Stimulated activated CD8-positive, alpha-beta memory T cell treated with anti-CD3 and anti-CD28 coated beads, Interleukin-2, amount 100 ng/mL, for 48 hours (primary cell): ENCODE measurements at places on chromosomes 1 and 21.

GRCh38 chr1:14508613-14509012 lies 89.9 kb upstream of the KAZN start:
- no peak for DNase-seq

DNA sequence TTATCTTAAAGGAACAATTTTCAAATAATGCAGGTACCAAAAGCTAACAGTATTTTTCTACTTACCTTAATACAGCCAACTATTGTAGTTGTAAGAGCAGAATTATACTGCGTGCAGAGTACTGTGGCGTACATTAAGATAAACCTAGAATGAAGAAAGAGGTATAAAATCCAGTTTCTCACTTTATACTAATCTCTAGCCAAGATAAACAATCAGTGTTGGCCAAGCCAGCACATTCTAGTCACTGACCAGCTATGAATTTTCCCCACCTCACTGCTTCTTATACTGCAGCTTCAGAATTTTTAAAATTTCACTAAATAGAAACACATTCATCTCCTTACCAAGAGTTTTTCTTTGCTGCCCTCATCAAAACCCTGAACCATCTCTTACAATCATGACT lies 33.6 kb downstream of the SLC35D1 start:
- no peak for DNase-seq

DNA sequence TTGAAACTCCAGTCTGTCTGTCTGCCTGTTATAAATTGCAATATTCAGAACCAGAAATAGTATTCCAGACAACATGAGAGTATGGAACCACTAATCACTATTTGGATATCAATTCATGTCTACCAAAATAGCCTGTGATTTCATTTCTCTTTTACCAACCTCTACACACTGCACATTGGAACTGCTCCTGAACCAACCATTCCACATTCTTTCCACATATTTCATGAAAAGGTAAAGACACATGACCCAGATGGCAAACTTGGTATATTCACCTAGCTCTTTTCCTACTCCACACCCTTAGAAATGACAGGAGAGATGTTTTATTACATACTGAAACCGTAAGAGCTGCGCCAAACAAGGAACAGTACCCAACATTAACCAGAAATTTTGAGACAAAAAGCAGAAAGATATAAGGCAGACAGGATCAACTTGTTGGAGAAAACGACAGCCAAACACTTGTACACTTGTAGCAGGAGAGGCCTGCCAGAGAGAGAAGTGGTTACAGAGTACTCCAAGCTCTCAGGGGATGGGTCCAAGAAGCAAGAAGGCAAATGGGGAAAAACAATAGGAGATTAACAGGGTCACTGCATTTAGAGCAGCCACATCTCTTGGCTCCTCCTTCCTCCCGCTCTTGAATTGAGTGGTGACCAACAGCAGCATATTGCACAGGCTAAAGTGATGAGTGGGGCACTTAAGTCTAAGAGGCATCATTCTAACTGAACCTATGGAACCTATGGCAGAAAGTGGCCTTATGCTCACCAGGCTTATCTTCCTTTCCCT lies 148.7 kb downstream of the SETD4 start:
- no peak for DNase-seq

DNA sequence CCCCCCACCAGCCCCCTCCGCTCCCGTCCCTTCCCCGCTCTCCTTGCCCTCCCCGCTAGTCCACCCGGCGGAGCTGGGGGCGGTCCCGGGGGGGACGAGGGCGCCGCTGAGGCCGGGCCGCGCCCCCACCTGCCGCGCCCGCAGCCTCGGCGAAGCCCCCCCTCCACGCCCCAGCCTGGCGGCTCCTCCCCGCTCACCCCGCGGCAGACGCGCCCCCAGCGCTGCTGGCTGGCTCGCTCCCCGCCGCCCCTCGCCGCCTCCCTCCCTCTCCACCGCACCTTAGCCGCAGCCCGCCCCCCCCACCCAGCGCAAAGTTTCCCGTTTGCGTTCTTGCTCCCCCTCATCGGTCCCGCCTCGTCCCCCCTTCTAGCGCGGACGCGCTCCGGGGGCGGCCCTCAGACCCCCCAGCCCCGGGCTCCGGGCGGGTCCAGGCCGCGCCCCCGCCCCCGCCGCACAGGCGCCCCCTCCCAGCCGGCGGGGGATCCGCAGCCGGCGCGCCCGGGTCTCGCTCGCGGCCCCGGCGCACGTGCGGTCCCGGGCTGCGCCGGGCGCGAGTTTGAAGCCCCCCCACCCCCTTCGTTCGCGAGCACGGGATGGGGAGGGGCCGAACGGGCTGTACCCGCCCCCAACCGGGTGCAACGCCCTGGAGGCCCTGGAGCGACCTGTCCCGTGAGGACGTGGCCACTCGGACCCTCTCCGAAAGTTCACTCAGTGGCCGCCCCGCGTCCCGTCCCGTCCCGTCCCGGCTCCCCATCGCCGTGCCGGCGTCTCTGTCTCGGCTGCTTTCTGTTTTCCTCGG lies 623 bp downstream of the PTPRF start:
- DNase-seq = no peak

GRCh38 chr1:147486876-147487656 lies 54.2 kb upstream of the BCL9 start:
- no peak for DNase-seq

- no peak for DNase-seq
Observed at GRCh38 chr1:43511394-43511793, 19.3 kb upstream of the PTPRF start.

DNA sequence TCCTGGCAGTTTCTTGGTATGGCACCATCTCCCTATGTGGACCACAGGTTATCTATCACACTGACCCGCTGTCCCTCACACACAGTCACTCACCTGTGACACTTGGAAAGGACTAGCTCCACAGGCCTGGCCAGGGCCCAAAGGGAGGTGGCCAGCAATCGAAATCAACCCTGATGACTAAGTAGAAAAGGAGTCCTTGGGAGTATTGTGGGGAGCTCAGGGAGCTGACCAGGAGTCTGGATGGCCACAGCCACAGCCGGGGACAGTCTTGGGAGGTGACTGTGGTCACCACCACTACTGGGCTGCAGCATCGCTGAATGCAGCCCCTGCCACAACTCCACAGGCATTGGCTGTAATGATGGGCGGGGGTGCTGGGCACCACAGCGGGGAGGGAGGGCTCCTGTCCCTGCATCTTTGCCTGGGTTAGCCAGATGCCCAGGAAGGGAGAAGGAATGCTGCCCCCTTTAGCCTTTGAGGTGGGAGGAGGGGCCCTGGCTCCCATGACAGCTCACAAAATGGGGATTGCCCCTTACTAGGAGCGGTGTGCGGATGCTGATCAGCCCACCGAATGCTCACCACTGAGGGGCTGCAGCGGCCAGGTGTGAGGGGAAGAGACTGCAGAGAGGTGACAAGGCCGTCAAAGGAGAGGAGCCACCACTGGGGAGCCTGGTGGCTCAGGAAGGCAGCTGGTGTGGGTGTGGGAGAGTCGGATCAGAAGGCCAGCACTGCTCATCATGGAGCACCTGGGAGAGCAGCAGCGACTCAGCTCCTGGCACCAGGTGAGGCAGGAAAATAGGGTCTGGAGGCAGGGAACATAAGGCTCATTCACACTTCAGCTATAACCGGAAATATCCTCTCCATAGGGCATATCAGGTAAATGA lies 61.3 kb downstream of the H3-3A start:
- DNase-seq = no peak

DNA sequence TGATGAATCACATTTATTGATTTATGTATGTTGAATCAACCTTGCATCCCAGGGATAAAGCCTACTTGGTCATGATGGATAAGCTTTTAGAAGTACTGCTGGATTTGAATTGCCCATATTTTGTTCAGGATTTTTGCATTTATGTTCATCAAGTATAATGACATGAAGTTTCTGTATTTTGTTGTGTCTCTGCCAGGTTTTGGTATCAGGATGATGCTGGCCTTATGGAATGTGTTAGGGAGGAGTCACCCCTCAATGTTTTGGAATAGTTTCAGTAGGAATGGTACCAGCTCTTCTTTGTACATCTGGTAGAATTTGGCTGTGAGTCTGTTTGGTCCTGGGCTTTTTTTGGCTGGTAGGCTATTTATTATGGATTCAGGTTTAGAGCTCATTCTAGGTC lies 1643.1 kb upstream of the B3GALT2 start:
- no peak for DNase-seq

GRCh38 chr21:41250519-41250918 lies 66.1 kb upstream of the FAM3B start:
- no peak for DNase-seq

- no peak for DNase-seq
Observed at GRCh38 chr1:207097871-207098324, 6.1 kb upstream of the C4BPA start.

- no peak for DNase-seq
Observed at GRCh38 chr1:77313491-77313890, 31.7 kb downstream of the AK5 start.

DNA sequence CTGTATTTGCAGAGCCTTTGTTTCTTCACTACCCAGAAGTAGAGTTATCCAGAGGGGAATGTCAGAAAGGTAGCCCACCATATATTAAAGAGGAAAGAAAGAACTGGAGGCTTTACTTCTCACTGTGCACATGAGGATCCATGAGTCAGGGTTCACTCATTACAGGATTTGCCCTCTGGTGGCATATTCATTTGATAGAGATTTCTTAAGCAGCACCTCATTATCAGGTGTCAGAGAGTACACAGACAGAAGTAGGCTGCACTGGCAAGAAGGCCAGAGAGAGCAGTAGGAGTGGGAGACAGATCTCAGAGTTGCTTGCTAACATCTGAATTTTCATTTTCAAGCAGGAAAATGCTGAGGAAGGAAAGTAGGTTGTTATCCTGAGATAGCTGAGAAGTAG lies 123.8 kb downstream of the PIK3R3 start:
- DNase-seq = no peak

- DNase-seq = no peak
Observed at GRCh38 chr1:171245458-171246064, 2.7 kb upstream of the FMO1 start.

DNA sequence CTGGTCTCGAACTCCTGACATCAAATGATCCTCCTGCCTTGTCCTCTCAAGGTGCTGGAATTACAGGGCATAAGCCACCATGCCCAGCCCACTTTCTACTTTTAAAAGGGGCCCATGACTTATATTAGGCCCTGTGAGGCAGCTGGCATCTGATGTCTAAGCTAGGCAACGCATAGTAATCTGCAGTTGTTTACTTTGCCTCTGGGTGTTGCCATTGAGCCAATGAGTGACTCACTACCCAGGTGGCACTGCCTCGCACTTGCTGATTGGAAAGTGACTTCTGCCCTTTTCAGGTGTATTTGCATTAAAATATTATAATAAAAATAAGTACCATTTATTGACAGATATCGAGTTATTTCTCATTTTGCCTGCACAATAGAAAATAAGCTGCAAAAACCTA lies 84.9 kb downstream of the KIF14 start:
- DNase-seq = no peak

GRCh38 chr1:114551400-114551799 lies 30.0 kb downstream of the BCAS2 start:
- no peak for DNase-seq

GRCh38 chr1:110240476-110241210 lies 30.5 kb downstream of the KCNC4 start:
- DNase-seq = no peak

- DNase-seq = no peak
Observed at GRCh38 chr21:40160911-40161310, 293.7 kb downstream of the PCP4 start.

- no peak for DNase-seq
Observed at GRCh38 chr1:62946511-62946910, 162.6 kb downstream of the ATG4C start.

DNA sequence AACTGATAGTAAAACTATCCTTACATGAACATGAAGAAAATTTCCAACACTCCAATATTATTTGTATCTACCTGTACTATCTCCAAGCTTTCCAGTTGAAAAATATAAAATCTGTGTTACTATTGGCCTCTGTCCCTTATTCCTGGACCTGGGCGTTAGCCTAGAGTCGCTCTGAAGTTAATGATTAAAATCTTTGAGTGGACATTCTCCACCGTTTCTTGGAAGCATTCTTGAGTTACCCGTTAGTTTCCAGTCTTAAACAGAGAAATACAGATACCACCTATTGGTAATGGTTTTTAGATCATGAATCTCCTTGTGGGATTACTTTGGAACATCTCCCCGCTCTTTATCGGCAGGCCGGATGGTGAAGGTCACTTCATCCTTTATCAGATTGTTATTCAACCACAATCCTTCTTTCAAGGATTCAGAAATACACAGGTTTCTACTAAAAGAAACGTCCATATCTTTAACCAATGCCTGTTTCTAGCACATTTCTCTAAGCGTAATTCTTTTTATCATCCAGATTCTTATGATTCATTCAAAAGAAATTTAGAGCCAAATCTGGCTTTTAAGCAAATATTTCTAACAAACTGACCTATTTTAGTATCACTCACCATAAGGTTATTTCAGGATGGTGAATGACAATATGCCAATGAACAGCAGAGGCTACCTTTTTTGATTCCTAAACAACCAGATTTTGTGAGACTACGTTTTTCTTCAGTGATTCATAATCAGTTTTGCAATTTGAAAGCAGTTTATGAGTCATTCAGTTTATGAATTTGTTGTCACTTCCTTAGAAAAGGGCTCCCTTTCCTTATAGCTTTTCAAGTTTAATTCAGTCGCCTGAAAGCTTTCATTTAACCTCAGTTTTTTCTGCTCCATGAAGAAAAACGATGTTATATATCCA lies 70.2 kb upstream of the ERRFI1 start:
- DNase-seq = no peak

- DNase-seq = no peak
Observed at GRCh38 chr1:3026581-3027391, 5.5 kb downstream of the ACTRT2 start.

DNA sequence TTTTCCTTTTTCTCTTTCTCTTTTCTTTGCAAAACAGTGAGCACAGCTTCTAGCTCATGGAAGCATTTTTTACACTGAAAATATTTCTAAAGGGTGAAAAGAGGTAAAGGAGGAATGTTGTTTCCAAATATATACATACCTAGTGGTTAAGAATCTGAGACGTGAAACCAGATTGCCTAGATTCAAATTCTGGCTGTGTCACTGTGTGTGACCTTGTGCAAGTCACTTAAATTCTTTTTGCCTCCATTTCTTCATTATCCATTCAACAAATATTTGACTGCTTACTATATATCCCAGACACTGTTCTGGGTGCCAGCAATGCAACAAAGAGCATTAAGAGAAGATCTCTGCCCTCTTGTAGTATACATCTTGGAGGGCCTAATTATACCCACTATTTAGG lies 53.3 kb downstream of the ZFYVE9 start:
- DNase-seq = no peak

DNA sequence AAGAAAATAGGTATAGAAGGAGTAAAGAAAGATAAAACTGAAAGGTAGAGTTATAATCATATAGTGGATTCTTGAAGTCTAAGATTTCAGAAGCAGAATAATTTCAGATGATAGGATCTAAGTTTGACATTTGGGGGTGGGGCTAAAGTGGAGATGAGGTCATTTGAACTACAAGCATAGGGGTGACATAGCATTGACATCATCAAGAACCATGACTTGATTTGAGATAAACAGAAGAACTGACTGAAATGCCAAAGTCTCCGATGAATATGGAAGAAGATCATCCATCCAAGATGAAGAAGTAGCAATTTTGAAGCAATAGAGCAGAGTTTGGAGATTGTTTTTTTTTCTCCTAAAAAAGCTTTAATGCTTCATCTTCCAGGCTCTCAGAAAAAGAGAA lies 122.3 kb downstream of the MACF1 start:
- no peak for DNase-seq

- no peak for DNase-seq
Observed at GRCh38 chr1:198672124-198672523, 33.3 kb downstream of the PTPRC start.
